H1 (cell line): ENCODE measurements at places on chromosomes 3 and 15.

DNA sequence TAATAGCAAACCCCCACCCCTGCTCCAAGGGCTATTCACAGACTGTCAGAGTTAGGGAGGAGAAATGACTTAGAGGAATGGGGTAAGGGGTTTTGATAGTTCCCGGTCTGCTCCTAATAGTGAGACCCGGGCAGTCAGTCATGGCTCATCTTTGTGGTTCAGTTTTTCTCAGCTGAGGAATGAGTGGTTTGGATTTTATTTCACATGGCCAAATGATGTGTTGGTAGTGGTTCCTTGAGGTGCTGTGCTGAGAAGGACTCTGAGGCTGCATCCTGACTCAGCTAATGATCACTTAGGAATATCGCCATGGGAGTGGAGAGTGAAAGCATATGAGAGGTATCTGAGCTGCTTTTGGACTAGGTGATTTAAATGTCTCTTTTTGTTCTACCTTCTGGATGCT, 80.2 kb downstream of the LPP start:
- H3K4me3 ChIP-seq, result no peak overlapping the region
- H3K36me3 ChIP-seq, result no peaks in the 10 kb centered on the region
- H3K27me3 ChIP-seq, result no peaks in the 10 kb centered on the region
- no peaks in the 10 kb centered on the region for H3K4me1 ChIP-seq
- no peak for DNase-seq

GRCh38 chr3:54628888-54629441, 298.9 kb downstream of the LRTM1 start:
- peaks cover 9% of the 10 kb centered on the region for H3K4me1 ChIP-seq
- DNase-seq, result peak; percentile 56
- peaks cover 16% of the 10 kb centered on the region for H3K36me3 ChIP-seq
- no peaks in the 10 kb centered on the region for H3K27me3 ChIP-seq
- H3K4me3 ChIP-seq, result no peak overlapping the region

GRCh38 chr3:128107834-128108233, 15.8 kb downstream of the RUVBL1 start:
- peaks cover 56% of the 10 kb centered on the region for H3K36me3 ChIP-seq
- H3K27me3 ChIP-seq, result no peaks in the 10 kb centered on the region
- H3K4me3 ChIP-seq, result no peak overlapping the region
- no peak overlapping the region for H3K27ac ChIP-seq
- no peaks in the 10 kb centered on the region for H3K4me1 ChIP-seq

- no peaks in the 10 kb centered on the region for H3K36me3 ChIP-seq
- no peak overlapping the region for H3K27ac ChIP-seq
- H3K27me3 ChIP-seq, result no peaks in the 10 kb centered on the region
- no peak overlapping the region for H3K4me3 ChIP-seq
Observed at GRCh38 chr3:31873254-31873820, 107.7 kb downstream of the OSBPL10 start.

- H3K4me1 ChIP-seq, result no peaks in the 10 kb centered on the region
- H3K4me3 ChIP-seq, result no peak overlapping the region
- H3K27ac ChIP-seq, result no peak overlapping the region
Observed at GRCh38 chr3:159200176-159200575, 398.3 kb downstream of the MFSD1 start.

DNA sequence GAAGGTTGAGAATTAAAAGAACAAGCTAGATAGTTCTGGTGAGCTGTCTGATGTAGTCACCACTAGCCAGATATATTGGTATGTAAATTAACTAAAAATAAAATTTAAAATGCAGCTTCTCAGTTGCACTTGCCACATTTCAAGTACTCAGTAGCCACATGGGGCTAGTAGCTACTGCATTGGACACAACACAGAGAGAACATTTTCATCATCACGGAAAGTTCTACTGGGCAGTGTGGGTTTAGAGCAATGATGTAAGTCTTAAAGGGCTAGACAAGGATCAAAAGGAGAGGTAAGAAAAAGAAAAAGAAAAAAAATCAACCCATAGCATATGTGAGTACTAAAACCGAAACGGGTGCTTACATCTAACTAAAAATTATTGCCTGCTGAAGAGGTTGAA, 282.4 kb upstream of the LRRFIP2 start:
- H3K36me3 ChIP-seq, result no peaks in the 10 kb centered on the region
- H3K4me3 ChIP-seq, result no peak overlapping the region
- no peak overlapping the region for H3K27ac ChIP-seq
- H3K27me3 ChIP-seq, result peaks cover 18% of the 10 kb centered on the region

DNA sequence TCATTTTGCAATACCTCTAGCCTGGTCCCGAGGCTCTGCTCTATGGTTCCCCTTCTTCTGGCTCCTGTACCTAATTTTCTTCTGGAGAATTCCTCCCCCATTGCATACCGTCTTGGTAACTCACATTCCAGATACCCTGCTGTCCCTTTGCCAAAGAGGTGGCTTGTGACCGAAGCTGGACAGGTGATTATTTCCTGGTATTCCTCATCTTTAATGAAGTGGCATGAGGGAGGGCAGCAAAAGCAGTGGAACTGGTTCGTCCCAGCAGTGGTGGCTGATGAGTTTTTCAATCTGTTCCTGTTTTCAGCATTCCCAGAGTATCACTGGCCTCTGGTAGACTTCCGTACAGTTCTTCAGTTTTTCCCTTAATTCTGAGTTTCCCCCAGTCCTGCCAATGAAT, 186.2 kb upstream of the CADPS start:
- no peak overlapping the region for H3K27ac ChIP-seq
- no peaks in the 10 kb centered on the region for H3K27me3 ChIP-seq
- H3K4me1 ChIP-seq, result peaks cover 2% of the 10 kb centered on the region
- DNase-seq, result no peak

- H3K36me3 ChIP-seq, result no peaks in the 10 kb centered on the region
- no peaks in the 10 kb centered on the region for H3K27me3 ChIP-seq
- peaks cover 18% of the 10 kb centered on the region for H3K4me1 ChIP-seq
- H3K27ac ChIP-seq, result no peak overlapping the region
Observed at GRCh38 chr15:70509282-70509662, 254.1 kb downstream of the UACA start.
